ENCODE measurements at places on chromosomes 12 and 14. TPM values are rescaled to one million over a fixed set of nuclear protein-coding genes. Genes with fewer than 3 reads are reported as not detected.

The CD4 gene
- total RNA-seq, result 5.9 TPM

The GPR68 gene
- 0.32 TPM for total RNA-seq

The SERPINA10 gene
- total RNA-seq, result not detected

The RNU4-1 gene
- total RNA-seq, result not detected

The NEUROD4 gene
- not detected for total RNA-seq

Measured in breast epithelium (tissue), 4 donors.